ENCODE measurements at places on chromosomes 1 and 21. TPM values are rescaled to one million over a fixed set of nuclear protein-coding genes. Genes with fewer than 3 reads are reported as not detected.

DNA sequence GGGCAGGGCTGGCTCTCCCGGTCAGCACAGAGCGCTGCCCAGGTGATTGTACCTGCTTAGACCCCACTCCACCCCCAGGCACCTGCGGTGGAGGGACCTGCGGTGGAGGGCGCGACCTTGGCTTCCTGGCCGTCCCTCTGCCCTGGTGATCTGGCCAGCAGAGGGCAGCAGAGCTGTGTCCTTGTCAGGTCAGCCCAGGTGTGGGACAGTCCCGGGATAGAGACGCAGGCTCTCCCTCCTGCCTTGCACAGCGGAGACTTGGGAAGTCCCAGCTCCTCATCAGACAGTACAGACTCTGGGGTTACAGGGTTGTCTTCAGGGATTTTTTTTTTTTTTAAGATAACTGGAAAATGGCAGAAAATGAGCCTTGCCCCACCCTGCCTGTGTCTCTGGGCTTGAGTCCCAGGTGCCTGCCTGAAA lies 10.0 kb downstream of the SLX9 start:
- peak; percentile 80 for DNase-seq

DNA sequence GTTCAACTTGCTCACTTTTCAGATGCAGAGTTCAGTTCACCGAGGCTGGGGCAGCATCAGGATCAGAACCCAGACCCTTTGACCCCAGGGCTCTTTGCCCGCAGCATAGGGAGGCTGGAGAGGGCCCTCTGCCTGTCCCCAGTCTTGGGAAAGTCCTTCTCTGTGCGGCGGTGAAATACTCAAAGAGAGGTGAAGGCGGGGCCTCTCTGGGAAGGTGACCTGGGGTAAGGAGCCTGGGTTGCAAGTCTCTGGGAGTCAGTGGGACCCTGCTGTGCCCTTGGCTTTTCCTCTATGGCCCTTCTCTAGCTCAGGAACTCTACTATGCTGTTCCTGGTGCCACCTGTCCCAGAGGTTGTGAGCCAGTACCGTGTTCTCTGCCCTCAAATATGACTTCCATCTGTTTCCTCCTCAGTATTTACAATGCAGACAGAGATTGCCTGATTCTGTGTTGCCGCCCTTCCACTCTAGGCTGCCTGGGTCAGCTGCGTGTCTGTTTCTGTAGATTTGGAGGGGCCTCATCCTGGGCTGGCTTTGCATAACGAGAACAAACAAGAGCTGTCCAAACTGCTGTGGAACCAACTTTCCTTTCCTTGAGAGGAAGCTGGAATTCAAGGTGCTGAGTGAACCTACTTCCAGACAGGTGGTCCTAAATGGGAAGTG lies 18.7 kb upstream of the ZBTB21 start:
- DNase-seq: no peak

GRCh38 chr1:56171670-56172069 lies 407.7 kb downstream of the PLPP3 start:
- DNase-seq: no peak

DNA sequence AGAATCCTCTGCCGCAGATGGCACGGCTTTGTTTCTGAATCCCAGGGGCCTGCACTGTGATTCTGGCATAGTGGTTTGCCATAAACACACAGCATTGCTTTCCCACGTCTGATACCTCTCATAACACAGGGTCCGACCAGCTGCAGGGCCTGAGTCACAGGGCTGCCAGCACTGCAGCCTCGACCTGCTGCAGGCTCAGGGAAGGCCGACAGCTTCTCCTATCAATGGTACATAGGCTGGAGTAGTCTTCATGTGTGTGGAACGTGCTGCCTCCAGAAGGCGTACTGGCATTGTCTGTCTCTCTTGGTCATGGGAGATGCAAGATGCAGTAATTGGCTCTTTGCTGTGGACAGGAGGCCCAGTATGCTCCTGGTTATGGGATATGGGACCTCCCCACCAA lies 53.5 kb upstream of the PDE9A start:
- no peak for DNase-seq

GRCh38 chr1:184770181-184770979 lies 15.7 kb upstream of the EDEM3 start:
- no peak for DNase-seq

GRCh38 chr1:15937146-15937545 lies 38.8 kb downstream of the ZBTB17 start:
- no peak for DNase-seq

DNA sequence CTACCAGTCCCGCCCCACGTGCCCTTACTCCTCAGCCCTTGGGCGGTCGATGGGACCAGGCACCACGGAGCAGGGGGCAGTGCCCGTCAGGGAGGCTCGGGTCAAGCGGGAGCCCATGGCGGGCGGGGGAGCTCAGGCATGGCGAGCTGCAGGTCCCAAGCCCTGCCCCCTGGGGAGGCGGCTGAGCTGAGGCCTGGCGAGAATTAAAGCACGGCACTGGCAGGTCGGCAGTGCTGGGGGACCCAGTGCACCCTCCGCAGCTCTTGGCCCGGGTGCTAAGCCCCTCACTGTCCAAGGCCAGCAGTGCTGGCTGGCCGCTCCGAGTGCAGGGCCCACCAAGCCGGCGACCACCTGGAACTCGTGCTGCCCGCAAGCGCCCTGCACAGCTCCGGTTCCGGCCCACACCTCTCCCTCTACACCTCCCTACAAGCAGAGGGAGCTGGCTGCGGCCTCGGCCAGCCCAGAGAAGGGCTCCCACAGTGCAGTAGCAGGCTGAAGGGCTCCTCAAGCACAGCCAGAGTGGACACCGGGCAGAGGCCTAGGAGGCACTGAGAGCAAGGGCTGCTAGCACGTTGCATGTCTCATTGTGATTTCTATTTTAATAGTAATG lies 166.8 kb upstream of the FMN2 start:
- DNase-seq: no peak

GRCh38 chr1:230568008-230568407 lies 74.3 kb upstream of the COG2 start:
- DNase-seq: no peak

- DNase-seq: no peak
Measured at GRCh38 chr1:23867542-23867894, 572 bp downstream of the FUCA1 start.

DNA sequence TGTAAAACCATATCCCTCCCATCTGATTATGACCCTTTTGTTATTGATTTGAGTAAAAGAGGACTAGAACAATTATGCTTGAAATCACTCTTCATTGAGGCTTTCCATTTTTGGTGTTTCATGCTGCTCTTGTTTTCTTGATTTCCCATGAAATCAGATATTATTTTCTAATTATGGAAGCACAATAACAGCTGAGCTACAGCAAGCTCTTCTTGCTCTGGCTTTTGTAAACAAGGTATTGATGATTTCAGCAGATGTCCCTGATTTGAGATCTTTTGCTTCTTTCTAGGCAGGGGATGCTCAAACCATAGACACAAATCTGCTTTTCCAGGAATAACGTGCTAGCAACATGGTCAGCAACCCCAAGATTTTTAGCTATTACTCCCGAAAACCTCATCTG lies 607.8 kb downstream of the NCAM2 start:
- DNase-seq: no peak

DNA sequence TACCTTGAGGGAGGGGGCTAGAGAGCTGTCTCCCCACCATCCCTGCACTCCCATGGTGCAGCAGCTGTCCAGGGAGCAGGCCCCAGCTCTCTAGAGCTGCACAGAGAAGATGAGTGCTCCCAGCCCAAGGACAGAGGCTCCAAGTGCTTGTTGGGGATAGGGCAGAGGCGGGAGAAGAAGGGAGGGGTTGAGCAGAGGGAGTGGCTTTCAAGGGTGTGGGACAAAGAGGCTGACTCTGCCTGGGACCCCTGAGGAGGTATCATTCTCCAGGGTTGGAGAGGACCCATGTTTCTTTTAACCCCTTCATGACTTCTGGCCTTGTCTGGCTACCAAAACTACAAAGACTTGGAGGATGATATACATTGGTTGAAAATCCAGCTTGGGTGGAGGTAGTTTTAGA lies 14.6 kb downstream of the FOXD2 start:
- DNase-seq: no peak

- no peak for DNase-seq
Measured at GRCh38 chr21:37059181-37059580, 13.7 kb downstream of the PIGP start.

- no peak for DNase-seq
Measured at GRCh38 chr1:153888533-153888932, 34.2 kb downstream of the GATAD2B start.

GRCh38 chr1:93304716-93305138 lies 41.0 kb upstream of the DR1 start:
- peak; percentile 56 for DNase-seq

GRCh38 chr1:52725903-52726264 lies 369 bp upstream of the ZYG11B start:
- no peak for DNase-seq

BCAR3 gene
- total RNA-seq: 8.5 TPM

C1orf159 gene
- total RNA-seq: 11.3 TPM

PODN gene
- total RNA-seq: 8.9 TPM
